NCI-H1417 (cell line): ENCODE measurements at places on chromosomes 2 and 18.
A peak's percentile ranks its signal among the peaks of the same experiment; 100 is the strongest.

DNA sequence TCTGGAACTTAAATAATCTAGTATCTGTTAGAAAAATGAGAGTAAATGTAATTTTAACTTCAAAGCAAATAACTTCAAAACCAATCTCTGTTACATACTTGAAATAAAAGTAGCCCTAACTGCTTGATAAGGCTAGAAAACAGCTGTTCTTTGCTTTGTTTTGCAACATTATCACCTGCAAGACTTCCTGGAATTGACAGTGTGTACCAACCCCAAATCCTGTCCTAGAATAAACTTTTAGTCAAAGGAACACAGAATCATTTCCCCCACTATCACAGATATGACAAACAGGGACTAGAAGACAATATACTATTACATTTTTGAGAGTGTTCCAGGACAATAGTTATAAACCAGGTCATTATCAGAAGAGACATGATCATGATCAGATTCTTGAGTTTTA, 105.3 kb upstream of the PGAP1 start:
- DNase-seq: no peak

- DNase-seq: peak; percentile 24
Measured at GRCh38 chr2:52976143-52976949, 791.3 kb upstream of the CHAC2 start.

- DNase-seq: peak; percentile 12
Measured at GRCh38 chr2:29155578-29155977, 40.4 kb downstream of the CLIP4 start.

DNA sequence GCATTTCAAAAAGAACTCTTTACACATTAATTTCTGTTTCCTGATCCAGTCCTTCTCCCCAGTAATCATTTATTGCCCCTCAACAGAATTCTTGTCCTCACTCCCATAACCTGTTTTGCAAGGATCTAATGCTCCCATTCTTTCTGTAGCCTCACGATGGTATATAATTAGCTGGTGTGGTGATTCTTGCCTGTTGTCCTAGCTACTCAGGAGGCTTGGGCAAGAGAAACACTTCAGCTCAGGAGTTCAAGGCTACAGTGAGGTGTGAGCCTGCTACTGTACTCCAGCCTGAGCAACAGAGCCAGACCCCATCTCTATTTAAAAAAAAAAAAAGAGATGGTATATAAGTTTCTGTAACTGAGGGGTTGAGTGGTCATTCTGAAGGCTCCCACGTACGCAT, 7.7 kb upstream of the TRAPPC8 start:
- DNase-seq: no peak

DNA sequence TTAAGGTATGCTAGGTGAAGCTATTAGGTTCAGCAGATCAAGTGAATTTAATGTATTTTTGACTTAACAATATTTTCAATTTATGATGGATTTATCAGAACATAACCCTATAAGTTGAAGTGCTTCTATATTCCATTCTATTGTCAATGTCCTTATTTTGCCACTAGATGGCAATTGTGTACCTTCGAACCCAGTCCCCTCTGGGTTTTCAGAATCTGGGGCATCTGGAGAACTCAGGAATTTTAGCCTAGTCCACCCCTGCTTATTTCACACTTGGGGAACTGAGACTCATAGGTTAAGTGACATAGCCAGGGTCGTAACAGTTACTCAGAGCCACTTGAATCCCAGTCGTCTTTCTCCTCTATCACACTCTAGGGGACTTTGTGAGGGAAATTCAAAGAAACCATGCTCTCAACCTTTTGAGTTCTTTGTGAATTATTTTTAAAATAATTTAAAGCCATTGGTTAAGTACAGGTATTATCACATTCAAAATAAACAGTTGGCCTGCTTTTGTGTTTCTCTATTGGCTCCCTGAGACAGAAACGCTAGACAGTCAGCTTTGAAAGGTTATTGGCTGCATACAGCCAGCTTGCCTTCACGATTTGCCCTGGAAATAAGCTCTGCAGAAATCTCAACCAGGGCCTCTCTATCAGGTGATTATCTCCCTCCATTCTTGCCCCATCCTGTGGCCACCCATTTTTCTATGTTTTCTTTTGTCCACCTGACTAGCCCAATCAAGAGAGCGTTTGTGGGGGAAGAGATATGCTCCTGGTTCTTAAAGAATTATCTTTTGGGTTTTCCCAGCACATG, 145.0 kb downstream of the TTC27 start:
- DNase-seq: peak; percentile 48

DNA sequence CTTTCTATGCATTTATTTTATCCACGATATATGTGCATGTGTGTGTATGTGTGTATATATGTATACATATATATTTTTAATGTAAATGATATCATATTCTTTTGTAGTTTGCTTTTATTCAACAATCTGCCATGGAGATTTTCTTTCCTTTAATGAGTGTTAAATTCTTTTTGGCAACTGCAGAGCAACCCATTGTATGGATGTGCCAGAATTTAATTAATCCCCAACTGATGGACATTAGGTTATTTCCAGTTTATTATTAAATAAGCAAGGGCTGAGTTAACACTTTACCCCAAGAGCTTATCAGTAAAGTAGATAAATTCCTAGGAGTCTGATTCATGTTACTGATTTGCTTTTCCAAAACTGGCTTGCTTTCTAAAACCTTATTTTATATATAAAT, 58.9 kb upstream of the CD28 start:
- no peak for DNase-seq

- no peak for DNase-seq
Measured at GRCh38 chr18:67359873-67360838, 156.4 kb downstream of the DSEL start.

GRCh38 chr2:178782236-178782635, 25.0 kb downstream of the TTN start:
- DNase-seq: no peak

- DNase-seq: no peak
Measured at GRCh38 chr2:200625958-200626363, 40.1 kb downstream of the AOX1 start.

DNA sequence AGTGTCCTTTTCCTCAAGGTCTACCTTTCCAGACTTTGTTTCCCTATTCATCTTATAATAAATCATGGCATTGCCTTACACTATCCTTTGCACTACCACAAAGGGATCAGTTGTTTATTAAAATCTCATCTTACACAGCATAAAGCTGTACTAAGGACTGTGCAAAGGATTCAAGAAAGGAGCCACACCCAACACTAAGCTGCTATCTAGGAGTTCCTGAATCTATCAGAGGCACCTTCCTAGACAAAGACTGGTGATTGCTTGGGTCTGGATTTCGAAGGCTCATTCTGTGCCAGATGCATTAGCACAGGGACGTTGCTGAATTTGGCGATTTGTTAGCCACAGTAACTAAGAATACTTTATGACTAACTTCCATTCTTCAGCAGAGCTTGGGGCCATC, 412.0 kb downstream of the NUP35 start:
- DNase-seq: no peak

GRCh38 chr2:70570041-70570661, 16.5 kb upstream of the TGFA start:
- no peak for DNase-seq

DNA sequence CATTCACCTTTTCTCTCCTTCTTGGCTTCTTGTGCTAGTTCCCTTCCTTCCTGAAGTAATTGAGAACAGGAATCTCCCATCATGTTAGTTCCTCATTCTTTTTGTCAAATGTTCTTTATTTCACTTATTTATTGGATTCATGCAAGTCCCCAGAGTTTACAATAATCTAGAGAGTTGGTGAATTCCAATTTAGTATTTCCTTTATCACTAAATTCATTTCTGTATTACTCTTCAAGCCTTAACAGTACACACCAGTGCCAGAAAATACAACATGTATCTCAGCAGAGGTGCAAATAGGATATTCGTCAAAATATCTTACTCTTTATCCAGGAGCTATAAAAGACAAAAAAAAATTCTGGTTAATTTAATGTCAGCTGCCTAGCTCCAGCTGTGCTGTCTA, 121.9 kb upstream of the SETBP1 start:
- DNase-seq: no peak

GRCh38 chr2:47035615-47036488, 119.3 kb downstream of the STPG4 start:
- no peak for DNase-seq

DNA sequence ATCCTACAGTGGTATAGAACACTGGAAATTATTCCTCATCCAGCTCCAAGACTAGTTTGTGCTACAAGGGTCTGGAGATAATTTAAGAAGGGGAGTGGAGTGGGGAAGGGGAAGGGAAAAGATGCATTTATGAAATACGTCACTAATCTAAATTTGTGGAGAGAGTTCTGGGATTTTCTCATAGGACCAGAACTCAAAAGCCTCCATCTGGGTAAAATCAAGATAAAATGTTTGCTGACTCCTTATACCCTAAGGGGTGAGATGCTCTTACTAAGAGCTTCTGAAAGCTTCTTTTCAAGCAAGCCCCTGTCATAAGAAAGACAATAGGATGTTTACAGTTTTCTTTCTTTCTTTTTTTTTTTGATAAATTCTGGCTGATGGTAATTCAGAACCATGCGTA, 88.5 kb upstream of the RBMS1 start:
- no peak for DNase-seq

DNA sequence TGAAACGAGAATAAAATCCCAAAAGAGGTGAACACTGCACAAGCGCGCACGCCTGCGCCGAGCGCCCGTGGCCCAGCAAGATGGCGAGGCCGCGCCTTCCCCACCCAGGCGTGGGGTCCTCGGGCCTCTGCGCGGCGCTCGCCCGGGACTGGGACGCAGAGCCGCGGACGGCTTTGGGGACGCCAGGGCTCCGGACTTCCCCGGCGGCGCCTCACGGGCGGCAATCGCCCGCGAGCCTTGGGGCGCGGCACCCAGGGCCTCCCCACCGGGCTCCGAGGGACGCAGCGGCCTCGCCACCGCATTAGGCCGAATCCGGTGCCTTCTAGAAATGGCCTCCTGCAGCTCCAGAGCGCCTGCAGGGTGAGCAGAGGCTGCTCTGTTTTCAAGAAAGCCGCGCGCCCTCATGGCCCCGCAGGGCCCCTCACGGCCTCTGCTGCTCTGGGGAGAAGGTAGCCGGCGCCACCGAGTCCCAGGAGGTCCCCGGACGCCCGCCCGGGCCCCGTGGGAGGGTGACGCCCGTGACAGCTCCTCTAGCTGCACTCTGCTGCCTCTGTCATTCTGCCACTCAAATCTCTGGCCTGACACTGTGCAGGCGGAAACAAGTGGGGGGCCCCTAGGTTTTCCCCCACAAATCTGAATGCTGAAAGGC, 35.9 kb upstream of the POMC start:
- DNase-seq: no peak

DNA sequence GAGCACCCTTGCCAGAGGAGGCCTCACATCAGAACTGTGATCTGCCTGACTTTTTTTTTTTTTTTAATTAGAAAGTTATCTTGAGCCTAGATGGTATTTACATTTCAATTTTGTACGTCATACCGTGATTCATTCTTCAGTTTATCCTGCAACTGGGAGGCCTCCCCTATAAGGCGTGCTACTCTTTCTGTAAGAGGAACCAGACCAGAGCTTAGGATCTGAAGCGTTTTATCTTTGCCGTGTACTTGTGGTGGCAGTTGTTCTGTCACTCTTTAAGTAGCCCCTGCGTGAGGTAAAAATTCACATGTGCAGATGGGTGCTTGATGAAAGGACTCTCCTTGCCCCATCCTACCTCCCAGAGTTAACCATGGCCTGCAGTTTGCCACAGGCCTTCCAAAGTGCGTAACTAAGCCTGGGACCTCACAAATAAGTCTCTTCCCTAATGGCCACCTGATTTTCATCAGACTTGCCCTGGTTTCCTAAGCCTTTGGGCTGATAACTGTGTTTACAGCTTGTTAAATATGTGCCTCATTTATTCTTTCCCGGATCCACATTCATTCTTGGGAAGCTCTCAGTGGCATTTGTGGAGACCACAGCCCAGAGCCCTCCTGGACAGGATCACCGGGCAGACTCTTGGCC, 96.0 kb downstream of the MTCL1 start:
- no peak for DNase-seq

DNA sequence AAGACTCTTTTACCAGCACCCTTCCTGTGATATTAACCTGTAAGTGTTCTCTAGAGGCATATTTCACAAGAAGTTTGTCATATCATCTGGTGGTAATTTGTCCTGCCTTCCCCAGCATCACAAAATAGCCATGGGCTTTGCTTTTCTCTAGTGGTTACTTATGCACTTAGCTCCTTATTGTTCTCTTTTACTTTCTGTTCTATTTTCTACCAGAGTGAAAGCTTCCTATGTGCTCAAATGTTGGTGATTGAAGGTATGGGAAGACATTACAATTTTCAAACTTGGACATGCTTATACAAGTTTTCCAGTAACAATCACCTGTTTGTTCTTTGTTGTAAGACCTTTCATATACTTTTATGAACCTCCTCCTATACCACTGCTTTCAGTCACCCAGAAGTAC, 87.0 kb upstream of the KCNH7 start:
- no peak for DNase-seq

GRCh38 chr2:88690591-88691338, 708 bp upstream of the RPIA start:
- no peak for DNase-seq

DNA sequence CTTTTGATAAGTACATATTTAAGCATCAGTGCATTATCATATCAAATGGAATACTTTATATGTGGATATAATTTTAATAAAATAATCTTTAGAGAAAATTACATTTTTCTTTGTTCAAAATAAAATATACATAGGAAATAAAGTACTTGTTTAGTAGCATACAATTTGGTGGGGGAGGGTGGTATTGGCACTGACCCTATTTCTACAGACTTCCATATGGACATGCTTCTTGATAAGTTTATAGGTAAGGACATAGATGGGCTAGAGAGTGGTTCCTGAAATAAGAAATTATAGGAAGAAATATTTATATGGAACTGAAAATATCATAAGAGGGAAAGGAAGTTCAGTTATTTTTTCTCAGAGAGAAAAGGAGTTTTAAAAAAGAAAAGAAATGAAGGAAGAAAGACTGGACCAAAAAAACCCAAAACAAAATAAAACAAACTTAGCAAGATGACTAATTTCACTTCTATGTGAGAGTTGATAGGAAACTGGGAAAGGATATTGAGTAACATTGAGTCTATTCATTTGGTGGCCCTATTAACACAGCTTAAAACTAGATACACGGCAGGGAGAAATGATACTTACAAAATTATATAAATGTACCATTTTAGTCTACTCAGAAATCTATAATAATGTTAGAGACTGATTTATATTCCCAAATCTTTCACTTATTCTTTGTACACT, 505.9 kb downstream of the ERBB4 start:
- DNase-seq: no peak

DNA sequence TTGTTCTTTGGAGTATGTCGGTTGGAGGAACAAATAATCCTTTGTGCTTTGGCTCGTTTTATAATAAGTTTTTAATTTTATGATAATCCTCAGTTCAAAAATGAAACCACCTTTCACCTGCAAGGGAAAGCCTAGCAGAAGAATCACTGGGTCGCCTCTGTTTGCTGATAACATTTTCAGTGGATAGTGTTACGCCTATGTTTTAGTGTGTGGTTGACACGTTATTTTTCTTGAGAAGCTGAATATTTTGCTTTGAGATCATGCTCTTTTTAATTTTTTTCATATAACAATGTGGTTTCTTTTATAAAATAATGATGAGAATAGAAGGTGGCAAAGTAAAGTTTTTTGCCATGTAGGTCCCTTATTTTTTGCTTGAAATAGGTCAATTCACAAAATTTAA, 172.7 kb upstream of the ZEB2 start:
- DNase-seq: no peak
